ENCODE measurements at places on chromosomes 2 and 18.

DNA sequence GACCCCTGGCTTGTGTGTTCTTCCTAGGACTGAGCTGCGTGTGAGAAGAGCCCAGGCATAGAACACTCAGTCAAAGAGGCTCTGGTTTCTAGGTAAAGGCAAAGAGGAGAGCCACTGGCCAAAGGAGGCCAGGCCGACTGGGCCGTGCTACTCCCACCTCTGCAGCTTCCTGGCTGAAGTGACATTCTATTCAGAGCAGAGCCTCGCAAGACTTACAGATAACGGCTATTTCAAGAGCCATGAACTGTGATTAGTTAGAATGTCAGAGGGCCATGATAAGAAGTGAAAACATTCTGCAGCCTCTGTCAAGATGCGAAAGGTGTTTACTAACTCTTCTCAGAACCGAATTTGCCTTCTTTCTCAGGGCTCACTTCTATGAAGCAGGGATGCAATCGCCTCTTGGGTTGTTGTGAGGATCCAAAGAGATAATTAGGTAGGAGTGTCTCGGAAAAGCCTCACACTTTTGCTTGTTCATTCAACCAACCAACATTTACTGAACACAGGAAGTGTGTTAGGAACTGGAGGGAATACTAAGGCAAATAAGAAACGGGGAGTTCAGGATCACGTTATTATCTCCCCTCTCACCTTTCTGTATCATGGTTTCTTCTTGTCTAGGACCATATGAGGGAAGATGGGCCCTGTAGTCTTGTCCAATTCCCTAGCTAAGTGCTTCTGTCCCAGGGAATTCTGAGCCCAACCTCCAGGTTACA is 3.4 kb upstream of the DNAJC5G start:
- no peak for DNase-seq

DNA sequence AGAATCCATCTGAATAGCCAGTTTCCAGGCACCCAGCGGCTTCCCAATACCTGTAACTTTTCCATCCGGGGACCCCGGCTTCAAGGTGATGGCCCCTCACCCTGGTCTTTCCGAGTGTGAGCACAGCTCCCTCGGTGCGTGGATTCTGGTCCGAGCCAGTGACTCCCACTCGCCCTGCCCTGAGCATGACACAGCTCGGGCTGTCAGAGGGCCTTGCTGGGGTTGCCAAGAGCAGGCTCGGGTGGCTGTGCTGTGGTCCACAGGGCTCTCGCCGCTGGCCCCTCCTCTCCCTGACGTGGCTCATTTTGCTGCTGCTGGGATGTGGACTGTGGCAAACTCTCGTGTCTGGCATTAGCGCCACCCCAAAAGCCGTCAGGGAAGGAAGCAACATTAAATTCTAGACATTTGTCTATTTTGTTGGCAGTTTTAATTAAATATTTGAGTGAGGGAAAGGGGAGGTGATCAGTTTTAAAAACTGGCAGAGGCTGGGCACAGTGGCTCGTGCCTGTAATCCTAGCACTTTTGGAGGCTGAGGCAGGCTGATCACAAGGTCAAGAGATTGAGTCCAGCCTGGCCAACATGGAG is 5.6 kb upstream of the ESPNL start:
- no peak for DNase-seq

GRCh38 chr18:8773980-8774379 is 68.6 kb downstream of the MTCL1 start:
- peak; percentile 42 for DNase-seq

DNA sequence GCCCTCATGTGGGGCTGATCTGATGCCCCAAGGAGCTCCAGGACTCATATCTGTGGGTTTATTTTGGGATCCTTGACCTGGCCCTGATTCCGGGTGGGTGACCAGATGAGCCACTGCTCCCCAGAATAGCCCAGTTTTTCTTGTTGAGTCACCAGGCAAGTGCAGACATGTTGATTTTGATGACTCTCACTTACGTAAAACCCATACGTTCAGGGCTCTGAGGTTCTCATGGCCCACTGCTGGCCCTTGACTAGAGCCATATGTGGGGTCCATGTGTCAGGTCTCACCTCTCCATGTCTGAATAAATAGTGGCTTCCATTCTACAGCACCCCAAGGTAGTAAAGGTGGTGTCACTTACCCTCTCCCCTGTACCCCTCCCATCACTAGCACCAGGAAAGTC is 41.9 kb downstream of the CDC42EP3 start:
- DNase-seq = peak; percentile 52

DNA sequence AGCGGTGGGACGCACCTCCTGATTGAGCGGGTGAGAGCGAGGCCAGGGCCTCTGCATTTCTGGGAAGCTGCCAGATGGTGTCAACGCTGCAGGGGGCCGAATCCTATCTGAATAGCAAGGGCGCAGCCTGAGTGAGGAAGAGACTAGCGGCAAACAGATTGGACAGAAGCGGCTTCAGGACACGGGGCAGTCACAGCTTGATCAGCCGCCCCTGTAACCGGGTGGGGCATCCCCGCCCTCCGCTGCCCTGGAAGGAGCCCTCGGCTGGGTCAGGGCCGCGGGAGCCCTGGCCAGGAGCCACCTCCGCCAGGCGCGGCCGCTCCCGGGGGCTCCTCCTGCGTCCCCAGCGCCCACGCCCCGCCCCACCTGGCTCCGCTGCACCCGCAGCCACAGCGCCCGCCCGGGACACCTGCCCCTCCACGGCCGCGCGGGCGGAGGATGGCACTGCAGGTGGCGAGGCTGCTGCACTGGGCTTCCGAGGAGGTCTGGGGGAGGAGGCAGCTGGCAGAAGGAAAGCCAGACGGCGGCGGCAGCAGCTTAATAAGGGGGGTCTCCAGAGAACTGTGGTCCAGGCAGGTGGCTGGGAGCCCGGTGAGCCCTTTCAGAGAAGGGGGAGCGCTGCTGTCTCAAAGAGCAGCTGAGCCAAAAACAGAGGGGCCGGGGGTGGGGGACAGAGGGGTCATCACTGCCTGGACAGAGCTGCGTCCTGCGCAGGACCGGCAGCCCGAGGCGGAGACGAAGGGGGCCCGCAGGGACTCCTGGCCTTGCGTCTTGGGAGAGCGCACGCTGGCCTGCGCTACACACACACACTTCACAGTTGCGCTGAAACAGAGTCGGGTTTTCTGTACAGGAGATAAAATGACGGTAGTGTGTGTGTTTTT is 18.8 kb upstream of the SOX11 start:
- DNase-seq = no peak

- no peak for DNase-seq
These were observed 187.9 kb downstream of the BCL11A start for GRCh38 chr2:60365556-60365955.

DNA sequence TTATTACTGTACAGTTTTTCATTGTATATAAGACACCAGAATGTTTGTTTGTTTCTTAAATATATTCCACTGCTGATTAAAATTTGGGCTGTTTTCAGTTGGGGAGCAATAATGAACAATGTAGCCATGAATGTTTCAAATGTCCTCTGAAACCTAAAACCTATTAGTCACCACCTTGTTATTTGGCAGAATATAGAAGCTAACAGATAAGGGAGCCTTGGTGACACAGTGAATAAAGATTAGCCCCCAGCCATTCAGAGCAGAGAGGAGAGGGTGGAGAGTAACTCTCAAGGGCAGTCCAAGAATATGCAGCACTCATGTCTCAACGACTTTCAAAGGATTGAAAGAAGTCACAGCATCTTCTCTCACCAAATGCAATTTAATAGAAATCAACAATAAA is 43.1 kb upstream of the ATP8B1 start:
- peak; percentile 97 for DNase-seq

DNA sequence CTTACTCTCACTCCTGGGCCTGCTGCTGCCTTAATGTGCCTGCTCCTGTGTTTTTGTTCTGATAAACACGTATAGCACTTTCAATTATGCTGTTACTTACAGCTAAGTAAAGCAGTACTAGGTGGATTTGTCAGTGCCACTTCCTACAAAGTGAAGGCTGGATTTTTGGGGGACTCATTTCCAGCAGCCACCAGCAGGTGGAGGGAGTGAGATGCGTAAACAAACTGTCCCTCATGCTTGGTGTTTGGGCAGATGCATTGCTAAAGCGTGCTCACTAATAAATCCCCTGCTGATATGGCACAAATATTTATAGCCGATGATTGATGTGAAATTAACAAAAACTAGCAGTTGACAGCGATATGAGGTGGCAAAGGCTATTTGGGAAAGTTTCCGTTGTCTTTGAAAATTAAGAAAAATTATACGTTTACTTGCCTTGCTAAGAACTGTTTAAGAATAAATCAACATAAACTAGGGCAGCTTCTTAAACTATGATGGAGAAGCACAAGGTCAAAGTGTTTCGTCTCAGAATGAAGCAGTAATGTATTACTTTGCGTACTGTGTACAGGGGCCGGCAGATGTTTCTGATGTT is 101.7 kb downstream of the AGAP1 start:
- peak; percentile 57 for DNase-seq

DNA sequence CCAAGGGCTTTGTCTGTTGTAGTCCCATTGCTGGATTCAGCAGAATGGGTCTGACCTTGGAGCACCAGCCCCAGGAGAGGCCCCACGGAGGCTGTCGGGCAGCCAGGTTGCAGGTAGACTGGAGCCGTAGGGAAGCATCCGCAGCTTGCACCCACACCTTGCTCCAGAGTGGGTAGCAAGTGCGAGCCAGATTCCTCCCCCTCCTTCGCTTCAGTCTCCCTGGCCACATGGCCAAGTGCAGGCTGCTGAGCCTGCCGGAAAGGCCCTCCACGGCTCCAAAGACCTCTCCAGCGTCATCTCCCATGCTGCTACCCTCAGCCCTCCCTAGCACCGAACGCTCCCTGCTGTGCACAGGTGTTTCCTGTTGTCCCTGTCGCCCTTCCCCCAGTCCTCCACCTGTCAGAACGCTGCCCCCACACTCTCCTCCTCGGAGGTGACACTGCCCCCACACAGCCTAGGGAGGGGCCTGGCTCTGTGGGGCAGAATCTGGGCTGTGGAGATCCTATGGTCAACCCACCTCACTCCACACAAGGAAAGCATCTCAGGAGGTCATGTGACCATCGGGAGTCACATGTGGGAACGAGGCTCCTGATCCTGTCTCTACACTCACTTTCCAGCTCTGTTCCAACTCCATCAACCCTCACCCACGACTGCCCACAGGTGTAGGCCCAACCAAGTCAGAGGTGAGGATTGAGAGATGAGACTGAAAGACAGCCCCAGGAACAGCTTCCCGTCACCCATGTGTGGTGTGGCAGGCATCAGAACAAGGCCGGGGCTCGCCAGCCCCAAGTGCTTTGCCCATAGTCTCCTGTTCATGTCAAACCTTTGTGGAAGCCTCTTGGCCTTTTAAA is 8.3 kb downstream of the KCNF1 start:
- DNase-seq = no peak

GRCh38 chr2:120677696-120678247 is 57.9 kb upstream of the GLI2 start:
- DNase-seq = no peak

All from M059J (cell line).